ENCODE measurements at places on chromosomes 1 and 21.
A peak's percentile ranks its signal among the peaks of the same experiment; 100 is the strongest.

DNA sequence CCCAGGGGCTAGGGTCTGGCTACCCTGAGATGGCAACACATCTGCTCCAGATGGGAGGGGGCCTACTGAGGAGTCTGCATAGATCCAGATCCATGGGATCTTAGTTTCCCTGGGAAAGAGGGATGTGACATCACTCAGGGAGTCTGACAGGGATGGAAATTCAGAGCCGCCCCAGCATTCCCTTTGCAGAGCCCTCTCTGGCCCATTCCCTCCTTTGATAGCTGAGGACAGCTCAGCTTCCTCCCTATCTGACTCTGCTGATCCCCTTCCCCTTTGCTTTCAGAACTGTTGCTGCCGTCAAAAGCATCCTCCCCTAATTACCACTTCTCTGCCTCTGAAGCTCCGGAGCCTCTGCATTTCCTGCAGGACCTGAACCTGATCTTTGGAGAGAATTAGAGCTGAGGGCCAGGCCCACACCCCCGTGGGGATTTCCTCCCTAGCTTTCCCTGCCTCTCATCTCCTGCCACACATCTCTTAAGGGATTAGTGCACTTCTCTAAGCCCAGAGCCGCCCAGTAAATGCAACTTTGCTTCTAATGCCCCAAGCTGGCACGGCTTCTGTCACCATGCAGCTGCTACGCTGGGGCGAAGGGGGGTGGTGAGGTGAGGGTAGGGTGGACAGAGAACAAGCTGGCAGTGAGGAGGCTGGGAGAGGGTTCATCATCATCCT lies 9.5 kb upstream of the ASCL5 start:
- DNase-seq, result no peak
- H3K4me1 ChIP-seq, result no peaks in the 10 kb centered on the region
- peaks cover 4% of the 10 kb centered on the region for H3K36me3 ChIP-seq
- H3K4me3 ChIP-seq, result no peak overlapping the region
- no peak overlapping the region for H3K27ac ChIP-seq

DNA sequence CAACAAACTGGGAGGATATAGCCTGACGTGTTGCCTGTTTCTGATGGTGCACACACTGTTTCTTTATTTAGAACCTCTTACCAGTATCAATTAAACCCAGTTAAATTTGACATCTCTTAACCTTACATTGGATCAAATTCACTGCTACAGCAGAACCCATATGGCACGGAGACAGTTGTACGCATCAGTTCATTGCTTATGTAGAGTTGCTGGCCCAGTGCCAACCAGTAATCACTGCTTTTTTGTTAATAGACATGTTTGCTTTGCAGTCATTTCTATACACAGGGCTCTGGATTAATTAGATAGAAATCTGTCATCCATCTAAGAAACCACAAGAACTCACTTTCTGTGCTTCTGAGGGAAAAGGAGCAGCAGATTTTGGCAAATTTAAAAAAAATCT lies 154.0 kb downstream of the RWDD3 start:
- H3K4me3 ChIP-seq, result no peak overlapping the region
- H3K36me3 ChIP-seq, result no peaks in the 10 kb centered on the region
- H3K27ac ChIP-seq, result no peak overlapping the region
- DNase-seq, result no peak

DNA sequence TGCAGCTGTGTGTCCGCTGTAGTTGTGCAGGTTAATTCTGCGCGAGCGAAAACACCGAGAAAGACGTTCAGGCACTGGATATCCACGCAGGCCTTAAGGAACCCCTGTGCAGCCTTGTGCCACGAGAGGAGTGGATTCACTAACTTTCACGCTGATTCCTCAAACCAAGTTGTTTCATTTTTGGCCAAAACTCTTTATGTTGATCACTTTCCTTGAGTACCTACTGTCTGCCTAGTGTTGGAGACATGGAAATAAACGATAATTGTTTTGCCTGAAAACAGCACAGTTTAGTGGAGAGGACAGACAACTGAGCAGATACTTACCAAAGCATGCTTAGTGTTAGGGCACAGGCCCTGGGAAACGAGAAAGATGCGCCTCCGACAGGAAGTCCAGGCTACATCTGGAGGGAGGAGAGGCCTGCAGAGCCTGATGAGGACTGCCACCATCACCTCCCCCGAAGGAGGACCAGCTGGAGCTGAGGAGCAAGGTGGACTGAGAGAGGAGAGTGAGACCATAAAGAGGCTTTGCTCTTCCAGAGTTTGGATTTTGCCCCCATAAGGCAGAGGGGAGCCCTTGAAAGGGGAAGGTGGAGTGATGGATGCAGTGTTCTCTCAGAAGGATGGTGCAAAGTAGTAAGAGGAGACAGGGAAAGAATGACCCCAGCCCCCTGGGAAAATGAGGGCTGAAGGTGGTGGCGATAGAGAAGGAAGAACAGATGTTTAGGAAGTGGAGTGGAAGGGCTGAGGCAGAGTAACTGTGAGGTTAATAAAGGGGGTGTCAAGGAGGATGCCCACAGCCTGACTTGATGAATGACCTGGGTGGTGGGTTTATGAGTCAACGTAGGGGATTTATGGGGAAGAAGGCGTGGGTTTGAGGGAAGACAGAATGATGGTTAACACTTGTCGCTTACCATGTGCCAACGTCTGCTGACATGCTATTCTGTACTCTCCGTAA lies 956 bp upstream of the SCAF4 start:
- H3K4me1 ChIP-seq, result peaks cover 44% of the 10 kb centered on the region
- H3K36me3 ChIP-seq, result no peaks in the 10 kb centered on the region
- DNase-seq, result peak; percentile 75

DNA sequence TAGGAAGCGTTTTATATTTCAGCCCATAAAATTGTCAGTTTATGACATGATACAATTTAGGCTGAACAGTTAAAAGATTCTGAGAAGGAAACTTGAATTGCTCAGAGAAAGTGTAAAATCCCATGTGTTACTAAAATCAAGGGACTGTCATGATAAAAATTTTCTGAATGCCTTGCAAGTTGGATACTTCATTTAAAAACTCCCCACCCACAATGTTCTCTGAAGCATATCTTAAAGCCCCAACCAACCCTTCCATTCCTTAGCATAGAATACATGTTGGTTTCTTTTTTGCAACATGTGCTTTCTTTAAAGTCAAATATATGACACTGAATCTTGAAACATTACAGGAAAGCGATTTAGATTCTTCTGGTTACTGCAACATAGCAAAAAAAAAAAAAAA lies 97.4 kb downstream of the MRPL39 start:
- H3K36me3 ChIP-seq, result no peaks in the 10 kb centered on the region
- no peak overlapping the region for H3K4me3 ChIP-seq
- no peak for DNase-seq
- no peaks in the 10 kb centered on the region for H3K27me3 ChIP-seq
- no peak overlapping the region for H3K27ac ChIP-seq
- no peaks in the 10 kb centered on the region for H3K4me1 ChIP-seq

GRCh38 chr1:12370333-12370975 lies 140.6 kb downstream of the VPS13D start:
- no peak overlapping the region for H3K27ac ChIP-seq
- peaks cover 8% of the 10 kb centered on the region for H3K36me3 ChIP-seq
- no peaks in the 10 kb centered on the region for H3K4me1 ChIP-seq
- H3K4me3 ChIP-seq, result no peak overlapping the region
- no peak for DNase-seq

GRCh38 chr1:171292799-171293198 lies 21.2 kb upstream of the FMO4 start:
- H3K27ac ChIP-seq, result no peak overlapping the region
- peaks cover 2% of the 10 kb centered on the region for H3K27me3 ChIP-seq
- DNase-seq, result no peak
- H3K4me3 ChIP-seq, result no peak overlapping the region
- no peaks in the 10 kb centered on the region for H3K4me1 ChIP-seq

- H3K4me1 ChIP-seq, result no peaks in the 10 kb centered on the region
- DNase-seq, result no peak
- no peaks in the 10 kb centered on the region for H3K27me3 ChIP-seq
These were observed 55.7 kb downstream of the ADGRL4 start for GRCh38 chr1:78950826-78951225.

DNA sequence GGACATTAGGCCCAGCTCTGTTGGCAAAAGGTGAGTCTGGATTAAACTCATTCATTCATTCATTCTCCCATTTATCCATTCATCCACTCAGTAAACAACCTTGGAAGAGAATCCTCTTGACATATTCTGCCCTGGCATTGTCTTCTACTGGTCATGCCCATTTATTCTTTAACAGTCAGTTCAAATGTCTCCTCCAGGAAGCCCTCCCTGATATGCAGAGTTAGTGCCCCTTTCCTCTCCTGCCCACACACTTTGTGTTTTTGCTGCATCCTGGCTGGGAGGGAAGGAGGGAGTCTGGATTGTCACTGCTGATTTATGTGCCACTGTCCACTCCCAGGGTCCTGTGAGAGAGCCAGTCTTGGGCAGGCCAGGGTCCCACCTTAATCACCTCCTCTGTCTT lies 600.3 kb downstream of the MATN1 start:
- peaks cover 3% of the 10 kb centered on the region for H3K4me1 ChIP-seq
- DNase-seq, result no peak
- no peak overlapping the region for H3K27ac ChIP-seq

DNA sequence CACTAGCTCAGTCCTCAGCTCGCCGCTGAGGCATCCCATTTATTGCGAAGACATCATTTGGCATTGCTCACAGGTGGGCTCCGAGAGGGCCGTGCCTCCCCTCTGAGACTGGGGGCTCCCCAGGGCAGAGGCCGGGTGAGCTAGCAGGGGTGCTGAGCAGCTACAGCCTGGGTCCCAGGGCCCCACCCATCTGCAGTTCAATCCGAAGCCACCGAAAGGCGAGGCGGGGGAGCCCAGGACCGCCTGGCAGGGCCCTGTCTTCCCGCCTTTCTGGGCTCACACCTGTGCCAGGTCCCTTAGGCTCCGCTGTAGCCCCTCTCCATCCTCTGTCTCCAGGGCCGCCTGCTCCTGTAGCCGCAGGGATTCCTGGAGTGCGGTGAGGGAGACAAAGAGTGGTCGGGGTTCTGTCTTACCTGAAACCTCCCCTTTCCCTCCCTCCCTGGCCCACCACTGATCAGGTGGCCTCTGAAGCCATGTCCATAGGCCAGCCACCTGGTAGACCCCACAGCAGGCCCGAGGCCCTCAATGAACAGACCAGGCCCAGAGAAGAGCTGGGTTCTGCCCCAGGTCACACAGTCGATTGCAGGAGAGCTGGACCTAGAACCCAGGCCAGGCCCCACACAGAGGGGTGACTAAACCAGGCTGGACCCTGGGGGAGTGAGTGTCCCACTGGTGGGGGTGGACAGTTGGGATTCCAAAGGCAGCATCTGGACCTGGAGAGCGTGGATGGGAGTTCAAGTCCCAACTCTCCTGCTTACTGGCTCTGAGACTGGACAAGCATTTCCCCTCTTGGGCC lies 18.1 kb upstream of the NBPF1 start:
- no peaks in the 10 kb centered on the region for H3K4me1 ChIP-seq
- no peak overlapping the region for H3K27ac ChIP-seq
- no peak for DNase-seq
- peaks cover 69% of the 10 kb centered on the region for H3K36me3 ChIP-seq

DNA sequence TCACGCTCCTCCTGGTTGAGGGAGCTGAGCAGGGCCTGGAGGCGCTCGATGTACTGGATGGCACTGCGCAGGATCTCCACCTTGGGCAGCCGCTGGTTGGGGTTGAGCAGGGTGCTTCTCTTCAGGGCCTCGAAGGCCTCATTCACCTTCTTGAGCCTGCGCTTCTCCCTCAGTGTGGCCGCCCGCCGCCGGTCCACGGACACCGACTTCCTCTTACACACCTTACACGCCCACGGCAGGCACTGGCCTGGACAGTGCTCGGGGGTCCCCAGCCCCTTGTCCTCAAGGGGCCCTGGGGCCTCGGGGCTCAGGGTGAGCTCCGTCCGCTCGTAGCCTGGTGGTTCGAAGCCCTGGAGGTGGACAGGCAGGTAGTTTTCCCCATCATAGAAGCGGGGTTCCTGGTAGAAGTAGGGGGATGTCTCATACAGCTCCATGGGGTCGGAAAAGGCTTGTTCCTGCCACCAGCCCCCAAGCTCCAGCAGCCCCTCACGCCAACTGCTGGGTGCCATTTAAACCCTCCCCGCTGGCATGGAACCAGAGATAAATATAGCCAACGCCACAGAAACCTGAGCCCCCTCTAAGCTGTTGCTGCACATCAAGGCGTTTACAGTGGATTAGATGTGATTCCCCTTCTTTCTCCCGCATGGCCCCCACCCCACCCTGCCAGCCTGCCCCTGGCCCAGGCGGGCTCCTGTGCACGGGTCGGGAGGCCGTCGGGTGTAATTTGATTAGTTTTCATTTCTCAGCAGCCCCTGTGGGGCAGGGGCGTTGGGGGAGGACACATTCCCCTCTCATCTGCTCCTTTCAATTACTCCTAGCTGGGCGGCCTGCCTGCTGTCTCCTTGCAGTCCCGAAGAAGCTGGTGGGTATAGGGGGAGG lies at the start of gene MYOG:
MYOG (minus strand) TSS at position 485 of the 879 bp plus-strand sequence; CDS start at position 434, 51 bp downstream.
- DNase-seq, result no peak
- H3K4me3 ChIP-seq, result no peak within 1 kb of the TSS
- H3K27me3 ChIP-seq, result peaks cover 6% of the 10 kb centered on the region
- H3K27ac ChIP-seq, result no peak within 1 kb of the TSS
- H3K36me3 ChIP-seq, result no peaks in the 10 kb centered on the region

DNA sequence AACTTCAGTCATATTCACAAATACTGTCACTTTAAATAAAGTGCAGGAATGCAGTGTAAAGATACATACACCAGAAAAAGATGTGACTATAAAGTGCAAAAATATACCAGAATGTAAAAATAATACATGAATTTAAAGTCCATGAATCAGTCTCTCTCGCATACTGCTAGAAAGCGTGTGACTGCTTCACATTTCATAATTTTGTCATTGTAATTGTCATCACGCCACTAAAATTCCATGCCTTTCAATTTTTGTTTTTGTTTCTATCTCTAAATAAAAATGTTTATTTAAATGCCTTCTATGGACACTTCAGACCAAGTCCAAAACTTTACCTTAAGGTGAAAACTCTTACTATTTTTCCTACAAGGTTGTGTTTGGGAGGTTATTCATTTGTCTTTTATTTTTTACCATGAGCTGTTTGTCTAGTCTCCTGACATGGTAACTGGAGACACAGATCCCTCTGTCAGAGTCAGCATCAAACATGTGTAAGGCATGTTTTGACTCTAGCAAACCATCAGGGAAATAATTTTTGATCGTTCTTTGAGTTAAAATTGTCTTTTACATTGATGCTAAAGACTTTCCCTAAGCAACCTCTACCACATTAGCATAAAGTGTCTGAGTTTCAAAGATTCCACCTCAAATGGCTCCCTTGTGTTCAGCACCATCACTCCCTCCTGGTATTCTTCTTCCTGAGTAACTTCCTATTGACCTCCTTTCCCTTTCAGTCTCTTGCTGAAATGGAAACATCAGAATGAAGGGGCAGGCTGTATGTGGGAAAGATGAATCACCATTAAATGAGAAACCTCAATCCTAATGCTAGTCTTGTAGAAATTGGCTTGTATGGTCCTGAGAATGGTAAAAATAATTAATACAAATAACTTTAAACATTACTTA lies 14.0 kb upstream of the AIM2 start:
- no peak overlapping the region for H3K4me3 ChIP-seq
- no peak overlapping the region for H3K27ac ChIP-seq
- no peaks in the 10 kb centered on the region for H3K36me3 ChIP-seq
- no peak for DNase-seq
- no peaks in the 10 kb centered on the region for H3K27me3 ChIP-seq

All from common myeloid progenitor, CD34-positive (primary cell).